CD8-positive, alpha-beta T cell (primary cell): ENCODE measurements at places on chromosomes 7 and 10.

- peak; percentile 13 for DNase-seq
These were observed 114.1 kb downstream of the VIPR2 start for GRCh38 chr7:159030490-159031134.

- no peak for DNase-seq
These were observed 1.1 kb upstream of the ARHGAP22 start for GRCh38 chr10:48605786-48606529.

GRCh38 chr10:34171957-34172527, 643.1 kb downstream of the PARD3 start:
- no peak for DNase-seq

DNA sequence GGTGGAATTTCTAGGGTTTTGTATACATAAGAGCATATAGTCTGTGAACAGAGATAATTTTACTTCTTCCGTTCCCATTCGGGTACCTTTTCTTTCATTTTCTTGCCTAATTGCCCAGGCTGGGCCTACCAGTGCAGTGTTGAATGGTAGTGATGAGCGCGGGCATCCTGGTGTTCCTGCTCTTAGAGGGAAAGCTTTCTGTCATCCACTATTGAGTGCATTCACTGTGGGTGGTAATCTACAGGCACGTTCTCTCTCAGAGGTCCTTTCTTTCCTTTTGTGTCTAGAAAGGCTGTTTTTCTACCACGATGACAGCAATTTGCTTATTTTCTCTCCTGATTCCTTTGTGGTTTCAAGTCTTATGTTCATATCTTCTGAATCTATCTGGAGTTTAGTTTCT, 65.0 kb downstream of the INPP5A start:
- no peak for DNase-seq

DNA sequence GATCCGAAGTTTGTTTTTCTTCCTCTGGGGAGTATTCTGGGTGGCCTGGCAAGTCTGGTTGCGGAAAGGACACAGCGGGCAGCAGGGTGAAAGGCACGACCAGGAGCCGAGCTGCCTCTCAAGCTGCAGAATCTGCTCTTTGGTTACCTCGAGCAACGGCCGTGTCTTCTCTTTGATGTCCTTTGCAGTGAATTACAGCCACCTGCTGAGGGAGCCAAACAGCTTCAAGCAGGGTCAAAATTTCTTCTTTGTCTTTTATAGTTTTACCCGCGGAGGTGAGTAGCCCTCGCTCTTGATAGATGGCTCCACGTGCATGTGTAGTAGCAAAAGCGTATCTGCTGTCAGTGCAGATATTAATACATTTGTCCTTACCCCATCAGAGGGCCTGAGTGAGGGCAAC, 177.3 kb upstream of the MBL2 start:
- DNase-seq: no peak

DNA sequence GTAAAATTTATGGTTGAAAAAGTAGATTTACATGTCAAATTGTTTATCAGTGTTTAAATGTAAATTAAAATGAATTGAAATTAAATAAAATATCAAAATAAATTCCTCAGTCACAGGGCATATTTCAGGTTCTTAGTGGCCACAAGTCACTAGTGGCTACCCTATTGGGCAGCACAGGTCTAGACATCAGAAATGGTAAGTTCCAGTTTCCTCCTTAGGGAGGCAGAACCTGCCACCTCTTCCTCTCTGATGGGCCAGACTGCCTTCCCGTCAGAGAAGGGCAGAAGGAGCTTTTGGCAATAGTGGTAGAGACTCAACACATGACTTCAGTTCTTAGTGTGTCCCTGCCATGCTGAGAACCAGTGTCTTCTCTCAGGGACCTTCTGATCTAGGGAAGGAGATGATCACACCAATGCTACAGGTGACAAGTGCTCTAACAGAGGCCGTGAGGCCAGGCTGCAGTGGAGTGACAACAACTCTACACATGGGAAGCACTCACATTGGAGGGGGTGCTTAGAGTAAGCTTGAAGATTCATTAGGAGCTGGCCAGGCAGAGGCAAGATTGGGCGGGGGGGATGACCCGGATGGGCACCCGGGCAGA, 14.4 kb upstream of the PCBD1 start:
- DNase-seq: no peak

DNA sequence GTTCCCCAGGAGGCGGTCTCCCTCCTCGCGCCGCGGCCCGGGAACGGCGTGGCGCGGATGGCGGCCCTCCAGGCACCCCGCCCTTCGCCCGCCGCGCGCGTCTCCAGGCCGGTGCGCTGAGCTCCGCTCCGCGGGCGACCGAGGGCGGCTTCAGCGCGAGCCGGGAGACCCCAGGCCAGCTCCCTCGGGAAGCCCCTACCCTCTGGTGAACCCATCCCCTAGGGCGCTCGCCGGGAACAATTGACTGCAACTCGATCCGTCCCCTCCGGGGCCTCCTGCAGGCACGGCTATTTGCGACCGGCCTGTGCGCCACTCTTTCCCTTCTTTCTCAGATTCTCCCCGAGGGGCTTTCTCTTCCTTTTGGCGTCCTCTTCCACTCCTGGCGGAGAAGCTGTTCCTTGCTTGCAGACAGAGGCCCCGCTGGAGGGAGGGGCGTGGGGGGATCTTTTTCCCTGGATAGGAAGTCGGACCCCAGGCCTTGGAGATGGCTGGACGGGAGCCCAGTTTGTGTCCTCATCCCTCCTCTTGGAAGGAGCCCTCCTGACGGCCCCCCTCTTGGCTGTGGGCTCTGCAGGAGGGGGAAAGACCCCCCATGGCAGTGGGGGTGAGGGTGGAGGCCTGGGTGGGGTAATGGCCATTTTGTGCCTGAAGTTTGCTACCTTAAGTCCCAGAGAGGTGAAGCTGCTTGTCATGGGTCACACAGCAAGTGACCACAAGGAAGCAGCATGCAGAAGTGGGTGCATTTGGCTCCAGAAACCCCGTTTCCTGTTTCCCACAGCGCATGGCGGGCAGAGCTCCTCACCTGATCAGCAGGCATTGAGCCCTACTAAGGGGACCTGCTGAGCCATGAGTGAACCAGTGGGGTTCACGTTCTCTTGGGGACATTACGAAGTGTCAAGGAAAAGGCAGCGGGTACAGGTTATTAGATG, 171.2 kb upstream of the TNRC18 start:
- DNase-seq: no peak

DNA sequence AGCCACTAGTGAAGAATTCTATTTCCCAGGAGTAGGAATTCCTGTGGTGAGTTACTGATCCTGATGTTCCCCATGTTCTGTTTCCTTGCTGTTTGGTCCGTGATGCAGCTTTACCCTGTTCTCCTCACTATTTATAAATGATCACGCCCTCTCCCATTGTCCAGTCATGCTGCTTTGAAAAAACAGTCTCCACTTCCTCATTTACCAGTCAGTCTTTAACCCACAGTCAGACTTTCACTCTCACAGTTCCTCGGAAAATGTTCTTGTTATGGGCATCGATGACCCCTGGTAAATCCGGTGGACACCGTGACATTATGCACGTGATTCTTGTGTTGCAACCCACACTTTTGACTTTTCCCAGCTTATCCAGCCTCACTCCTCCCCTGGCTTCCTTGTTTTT, 14.4 kb downstream of the SCIN start:
- no peak for DNase-seq

GRCh38 chr7:100171840-100172239, 3.4 kb upstream of the GAL3ST4 start:
- DNase-seq: no peak

GRCh38 chr7:132592231-132592920, 16.1 kb upstream of the PLXNA4 start:
- DNase-seq: no peak
